ENCODE measurements at places on chromosomes 5 and 9.

DNA sequence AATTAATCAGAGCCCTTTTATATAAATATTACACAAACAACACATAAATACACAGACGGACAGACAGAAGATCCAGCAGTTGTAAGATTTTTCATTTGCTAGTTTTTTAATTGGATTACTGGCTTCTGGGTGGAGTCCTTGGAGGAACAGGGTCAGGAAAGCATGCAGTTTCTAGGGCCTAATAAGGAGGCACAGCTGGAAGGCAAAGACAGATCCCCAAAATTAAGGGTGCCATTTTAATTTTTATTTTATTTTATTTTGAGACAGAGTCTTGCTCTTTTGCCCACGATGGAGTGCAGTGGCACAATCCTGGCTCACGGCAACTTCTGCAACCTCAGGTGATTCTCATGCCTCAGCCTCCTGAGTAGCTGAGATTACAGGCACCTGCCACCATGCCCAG lies 49.5 kb downstream of the PTGS1 start:
- no peak for DNase-seq

GRCh38 chr5:64158827-64159226 lies 6.8 kb upstream of the RNF180 start:
- no peak for DNase-seq

DNA sequence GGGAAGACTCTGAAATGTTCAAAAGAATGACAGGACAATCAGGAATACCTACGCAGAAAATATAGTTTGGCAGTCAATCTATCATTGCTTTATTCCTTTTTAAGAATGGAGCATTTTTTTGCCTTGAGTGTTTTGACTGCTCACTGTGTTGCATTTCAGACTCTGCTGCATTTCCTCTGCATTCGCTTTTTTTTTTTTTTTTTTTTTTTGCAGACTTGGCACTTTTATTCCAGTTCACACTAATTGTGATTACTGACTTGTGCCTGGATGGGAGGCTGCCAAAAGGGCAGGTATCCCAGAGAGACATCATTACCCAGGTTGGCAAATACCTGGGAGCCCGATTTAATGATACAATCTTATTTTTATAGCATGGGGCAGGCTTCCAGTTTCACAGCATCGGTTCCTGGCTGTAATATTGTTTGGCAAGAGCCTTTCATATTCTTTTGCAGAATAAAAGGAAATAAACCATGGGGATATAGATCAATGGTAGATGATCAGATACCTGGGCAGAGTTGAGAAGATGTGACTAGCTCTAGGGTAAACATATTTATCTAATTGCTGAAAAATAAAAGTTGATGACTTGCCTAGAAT lies 1132.6 kb downstream of the MAT2B start:
- DNase-seq: no peak

- DNase-seq: no peak
These were observed 197.0 kb upstream of the VLDLR start for GRCh38 chr9:2424619-2425033.

DNA sequence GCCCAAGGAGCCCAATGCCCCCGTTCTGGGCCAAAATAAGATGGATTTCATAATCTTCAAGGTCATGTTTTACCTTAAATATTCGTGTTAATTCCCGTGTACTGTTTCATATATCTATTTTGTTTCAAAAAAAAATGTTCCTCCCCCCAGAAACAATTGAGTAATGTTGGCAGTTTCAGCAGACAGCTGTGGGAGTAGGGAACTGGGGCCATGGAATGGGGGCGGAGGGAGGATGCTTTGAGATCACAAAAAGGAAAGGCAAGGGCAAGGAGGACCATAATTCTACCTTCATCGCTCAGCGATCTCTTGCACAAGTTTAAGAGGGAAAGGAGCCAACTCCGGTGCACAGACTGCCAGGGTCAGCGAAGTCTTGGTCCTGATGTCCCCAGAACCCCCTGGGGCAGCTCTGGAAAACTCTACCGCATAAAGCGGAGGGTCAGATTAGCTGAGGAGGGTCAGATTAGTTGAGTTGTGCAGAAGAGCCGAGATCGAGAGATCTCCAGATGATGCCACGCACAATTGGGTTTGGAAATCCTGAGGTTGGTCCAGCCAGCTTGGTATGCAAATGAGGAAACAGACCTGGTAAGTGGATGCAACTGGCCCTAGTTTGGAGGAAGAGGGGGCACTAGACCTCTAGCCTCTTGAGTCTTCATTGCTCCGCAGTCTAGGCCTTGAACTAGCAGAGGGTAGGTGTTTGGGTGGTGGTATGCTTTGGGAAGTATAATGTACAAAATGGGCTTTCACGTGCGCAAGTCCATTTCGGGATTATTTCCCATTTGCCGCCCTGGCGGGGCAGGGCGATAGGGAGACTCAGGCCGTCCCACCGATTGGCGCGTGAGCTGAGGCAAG lies 24.0 kb downstream of the CDKN2A start:
- no peak for DNase-seq

DNA sequence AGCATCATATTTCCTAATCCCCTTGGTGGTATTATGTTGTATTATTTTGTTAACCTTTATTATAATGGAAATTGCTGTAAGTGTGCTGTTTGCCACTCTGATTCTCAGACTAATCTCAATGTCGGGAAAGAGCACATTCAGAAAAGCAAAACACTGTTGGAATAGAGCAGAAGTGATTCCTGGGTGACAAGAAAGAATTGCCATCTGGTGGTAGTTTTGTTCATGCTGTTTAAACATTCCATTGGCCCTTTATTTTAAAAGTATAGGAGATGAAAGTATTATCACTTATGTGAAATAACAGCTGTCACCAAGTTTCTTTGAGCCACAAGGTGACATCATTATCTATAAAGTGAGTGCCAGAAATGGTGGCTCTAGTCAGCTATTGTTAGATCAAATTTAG lies 301.3 kb upstream of the SGCD start:
- DNase-seq: no peak

- DNase-seq: no peak
These were observed 242.6 kb upstream of the PAPPA start for GRCh38 chr9:115910959-115911358.

- DNase-seq: no peak
These were observed 1.4 kb downstream of the STING1 start for GRCh38 chr5:139481122-139481533.

DNA sequence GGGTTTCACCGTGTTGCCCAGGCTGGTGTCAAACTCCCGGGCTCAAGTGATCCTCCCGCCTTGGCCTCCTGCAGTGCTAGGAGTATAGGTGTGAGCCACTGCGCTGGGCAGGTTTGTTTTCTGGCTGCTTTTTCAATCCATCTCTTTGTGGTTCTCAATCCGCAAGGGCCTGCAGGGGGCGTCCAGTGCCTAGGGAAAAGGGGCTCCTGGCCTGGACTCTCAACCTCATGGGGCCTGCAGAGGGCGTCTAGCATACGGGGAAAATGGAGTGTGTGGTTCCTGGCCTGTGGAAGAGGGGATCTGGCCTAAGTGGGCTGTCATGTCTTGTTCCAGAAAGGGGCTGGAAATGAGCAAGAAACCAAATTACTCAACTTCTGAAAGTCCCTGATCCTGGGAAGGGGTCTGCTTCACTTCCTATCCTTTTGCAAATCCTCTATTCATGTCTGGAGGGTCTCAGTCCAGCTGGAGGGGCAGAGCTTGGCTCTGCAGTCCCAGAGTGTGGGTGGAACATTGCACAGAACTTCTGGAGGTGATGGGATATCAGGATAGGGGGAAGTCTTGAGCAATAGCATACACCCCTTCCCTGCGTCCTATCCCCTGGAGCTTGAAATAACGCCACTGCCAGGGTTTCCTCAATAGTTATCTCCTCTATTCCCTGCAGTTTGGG lies 12.7 kb upstream of the CCL27 start:
- DNase-seq: no peak

- no peak for DNase-seq
These were observed 163.6 kb downstream of the SPATA31D1 start for GRCh38 chr9:82152181-82152580.
